Gastrocnemius medialis (tissue), 4 donors: ENCODE measurements at places on chromosomes 11 and 22.

DNA sequence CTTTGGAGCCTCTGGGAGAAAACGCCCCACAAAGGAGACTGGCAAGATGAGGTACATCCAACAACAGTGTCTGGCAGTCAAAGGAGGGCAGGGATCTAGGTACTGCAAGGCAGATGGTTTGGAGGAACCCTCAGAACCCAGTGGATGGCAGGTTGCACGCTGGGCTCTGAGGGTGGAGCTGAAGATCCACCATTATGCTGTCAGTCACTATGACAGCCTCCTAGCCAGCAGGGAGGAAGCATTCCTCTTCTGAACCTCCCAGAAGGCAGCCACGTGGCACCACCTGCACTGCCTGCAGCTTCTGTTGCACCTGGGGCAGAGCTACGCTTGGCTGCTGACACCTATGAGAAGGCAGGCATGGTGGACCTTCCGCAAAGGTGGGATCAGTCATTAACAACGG is 40.2 kb downstream of the HTR3A start:
- DNase-seq = no peak

- no peak for DNase-seq
These were observed 263.9 kb downstream of the SBF2 start for GRCh38 chr11:10030122-10030490.

DNA sequence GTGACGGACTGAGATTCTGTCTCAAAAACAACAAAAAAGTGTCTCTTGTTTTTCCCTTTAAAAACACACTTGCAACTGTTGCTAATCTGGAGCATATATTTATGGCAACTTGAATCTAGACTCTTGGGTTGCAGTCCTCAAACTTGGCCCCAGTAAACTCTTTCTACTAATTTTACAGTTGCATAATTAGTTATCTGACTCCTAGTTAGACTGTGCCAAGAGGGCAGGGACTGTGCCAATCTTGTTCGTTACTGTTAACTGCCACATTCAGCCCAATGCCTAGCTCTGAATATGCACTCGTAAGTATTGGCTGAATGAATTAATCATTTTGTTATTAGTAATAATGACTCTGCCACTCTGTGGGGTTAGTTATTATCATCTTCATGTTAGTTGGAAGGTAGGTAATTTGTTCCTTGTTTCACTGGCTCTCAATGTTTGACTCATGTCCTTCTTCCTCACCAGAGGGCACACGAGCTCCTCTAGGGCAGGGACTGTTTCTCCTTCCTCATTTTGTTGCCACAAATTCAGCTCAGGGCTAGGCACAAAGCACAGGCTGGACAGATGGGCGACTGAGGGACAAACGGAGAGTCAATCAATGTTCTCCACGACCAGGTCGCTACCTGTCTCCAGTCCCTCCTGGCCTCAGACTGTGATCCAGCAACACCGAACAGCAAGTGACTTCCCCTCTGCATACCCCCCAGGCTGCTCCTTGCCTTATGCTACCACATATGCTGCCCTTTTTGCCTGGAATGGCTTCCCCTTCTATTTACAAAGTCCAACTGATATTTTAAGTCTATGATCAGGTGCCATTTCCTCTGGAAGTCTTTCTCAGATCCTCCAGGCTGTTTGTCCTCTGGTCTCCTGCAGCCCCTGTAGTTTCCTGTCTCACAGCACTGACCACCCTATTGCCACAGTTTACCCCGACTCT is 9.0 kb downstream of the CLPB start:
- DNase-seq = peak; percentile 46

GRCh38 chr11:23405350-23405937 is 545.2 kb upstream of the CCDC179 start:
- DNase-seq = no peak

DNA sequence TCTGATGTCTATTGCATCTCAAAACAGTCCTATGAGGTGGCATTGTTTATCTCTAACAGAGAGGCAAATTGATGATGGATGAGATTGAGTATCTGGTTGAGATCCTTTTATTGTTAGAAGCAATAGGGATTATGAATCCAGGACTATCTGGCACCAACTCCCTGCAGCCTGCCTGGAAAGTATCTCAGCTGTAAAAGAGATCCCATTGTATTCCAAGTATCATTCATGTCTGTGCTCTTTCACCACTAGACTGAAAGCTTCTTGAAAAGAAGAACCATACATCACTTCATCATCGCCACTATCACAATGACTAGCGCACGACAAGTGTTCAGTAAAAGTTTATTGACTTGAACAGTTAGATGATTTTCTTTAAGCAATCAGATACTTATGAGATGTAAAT is 41.9 kb upstream of the PCF11 start:
- DNase-seq = no peak
